ENCODE measurements at places on chromosomes 4 and X. TPM values are rescaled to one million over a fixed set of nuclear protein-coding genes. Genes with fewer than 3 reads are reported as not detected.

DNA sequence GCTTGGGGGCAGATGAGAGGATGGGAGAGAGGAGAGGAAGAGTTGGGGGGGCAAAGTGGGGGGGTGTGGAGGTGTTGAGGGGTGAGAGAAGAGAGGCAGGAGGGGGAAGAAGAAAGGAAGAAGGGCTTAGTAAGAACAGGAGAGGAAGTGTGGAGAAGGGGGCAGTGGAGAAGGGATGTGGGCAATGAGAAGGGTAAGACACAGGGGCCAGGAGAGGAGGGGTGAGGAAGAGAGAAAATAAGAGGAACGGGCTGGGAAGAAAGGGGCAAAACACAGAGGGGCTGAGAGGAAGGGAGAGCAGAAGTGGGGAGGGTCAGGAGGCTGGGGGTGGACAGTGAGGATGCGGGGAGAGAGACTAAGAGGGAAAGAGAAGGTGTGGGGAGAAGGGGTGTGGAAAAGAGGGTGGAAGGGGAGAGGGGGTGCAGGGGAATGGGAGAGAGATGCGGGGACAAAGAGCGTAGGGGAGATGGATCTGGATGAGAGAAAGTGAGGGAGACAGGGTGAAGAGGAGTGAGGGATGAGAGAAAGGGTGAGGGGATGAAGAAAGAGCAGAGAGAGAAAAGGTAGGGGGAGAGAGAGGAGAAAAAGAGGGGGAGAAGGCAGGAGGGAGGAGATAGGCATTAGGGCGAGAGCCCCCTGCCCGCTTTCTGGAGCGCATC lies 12.9 kb downstream of the SH3KBP1 start:
- no peak for DNase-seq

- DNase-seq, result peak; percentile 62
Measured at GRCh38 chrX:40176351-40177116, 78.8 kb upstream of the BCOR start.

Gene RAB41
- not detected for total RNA-seq

DNA sequence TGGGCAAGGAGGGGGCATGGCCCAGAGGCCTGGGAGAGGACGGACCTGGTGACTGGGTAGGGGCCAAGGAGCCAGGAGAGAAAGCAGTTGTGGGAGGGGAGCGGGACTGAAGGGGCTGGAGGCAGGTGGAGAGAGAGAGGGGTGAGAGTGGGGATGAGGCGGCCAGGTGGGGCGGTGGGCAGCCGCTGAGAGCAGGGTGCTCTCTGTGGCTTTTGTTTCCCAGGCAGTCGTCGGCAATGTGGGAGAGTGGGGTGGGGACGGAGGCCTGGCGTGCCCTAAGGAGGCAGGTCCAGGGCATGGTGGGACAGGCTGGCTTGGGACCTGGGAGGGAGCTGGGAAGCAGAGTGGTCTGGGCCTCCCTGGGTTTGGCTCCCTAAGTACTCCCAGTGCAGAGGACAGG lies 3.2 kb upstream of the ATP2B3 start:
- no peak for DNase-seq

GRCh38 chr4:139808381-139808807 lies 142.8 kb downstream of the MGST2 start:
- DNase-seq, result no peak

DNA sequence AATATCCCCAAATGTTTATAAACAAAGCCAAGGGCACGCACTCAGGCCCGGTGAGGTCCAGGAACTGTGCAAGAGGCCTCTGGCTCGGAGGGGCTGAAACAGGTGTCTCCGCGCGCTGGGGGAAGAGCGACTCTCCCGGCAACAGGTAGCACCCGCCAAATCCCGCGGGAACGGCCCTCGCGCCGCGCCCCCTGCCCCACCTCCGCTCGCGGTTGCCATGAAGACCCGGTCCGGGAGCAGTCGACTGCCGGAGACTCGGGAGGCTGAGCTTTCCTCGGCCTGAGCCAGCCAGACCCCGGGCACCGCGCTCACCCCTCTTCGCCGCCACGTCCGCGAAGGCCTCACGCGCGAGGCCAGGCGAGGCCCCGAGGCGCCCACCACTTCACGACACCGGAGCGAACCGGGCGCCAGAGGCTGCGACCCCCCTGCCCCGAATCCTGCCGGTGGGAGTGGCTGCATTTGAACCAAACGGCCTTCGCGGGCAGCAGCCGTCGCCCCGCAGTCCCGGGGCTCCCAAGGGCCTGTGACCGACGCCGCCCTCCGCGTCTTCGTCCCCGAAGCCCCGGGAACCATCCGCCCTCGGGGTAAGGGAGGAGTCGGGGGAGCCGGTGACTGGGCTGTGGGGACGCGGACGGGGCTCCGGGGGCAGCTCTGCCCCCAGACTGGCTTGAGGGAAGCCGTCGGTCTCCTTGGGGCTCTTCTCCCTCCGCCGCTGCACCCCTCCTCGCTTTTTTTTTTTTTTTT lies at the start of gene NSUN7:
TSS of gene NSUN7 (plus strand) at position 239 of the 744 bp plus-strand sequence. CDS start 739 bp downstream, outside the sequence.
- peak; percentile 70 for DNase-seq

DNA sequence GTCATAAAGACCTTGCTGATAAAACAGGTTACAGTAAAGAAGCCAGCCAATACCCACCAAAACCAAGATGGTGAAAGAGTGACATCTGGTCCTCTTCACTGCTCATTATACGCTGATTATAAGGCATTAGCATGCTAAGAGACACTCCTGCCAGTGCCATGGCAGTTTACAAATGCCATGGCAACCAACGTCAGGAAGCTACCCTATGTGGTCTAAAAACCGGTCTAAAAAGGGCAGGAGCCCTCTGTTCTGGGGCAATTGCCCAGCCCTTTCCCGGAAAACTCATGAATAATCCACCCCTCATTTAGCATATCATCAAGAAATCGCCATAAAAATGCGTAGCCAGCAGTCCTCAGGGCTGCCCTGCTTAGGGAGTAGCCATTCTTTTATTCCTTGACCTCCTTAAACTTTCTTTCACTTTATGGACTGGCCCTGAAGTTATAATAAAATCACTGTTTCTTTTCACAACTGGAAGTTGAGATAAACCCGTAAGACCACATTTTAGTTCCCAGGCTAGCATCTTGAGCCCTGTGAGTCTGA lies 260.5 kb upstream of the FAT1 start:
- no peak for DNase-seq

Gene ACTRT1
- total RNA-seq, result not detected

- DNase-seq, result no peak
Measured at GRCh38 chr4:110247591-110247990, 49.2 kb upstream of the ELOVL6 start.

Gene TMEM271
- not detected for total RNA-seq

DNA sequence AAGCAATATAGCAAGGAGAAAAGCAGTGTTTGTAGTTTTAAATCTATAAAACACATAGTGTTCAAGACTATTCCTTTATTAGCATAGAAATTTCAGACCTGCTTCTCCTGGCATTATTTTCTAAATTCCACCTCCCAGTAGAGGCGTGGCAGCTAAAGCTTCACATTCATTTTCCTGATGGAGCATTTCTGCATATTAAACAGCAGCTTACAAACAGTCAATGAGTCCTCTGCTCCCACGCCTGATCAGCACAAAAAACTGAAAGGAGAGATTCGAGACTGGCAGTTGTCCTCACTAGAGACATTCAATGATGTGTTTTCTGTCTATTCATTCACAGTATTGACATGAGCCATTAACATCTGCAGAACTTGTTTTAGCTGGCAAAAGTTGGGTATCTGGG lies 61.4 kb downstream of the SHISA3 start:
- DNase-seq, result no peak

DNA sequence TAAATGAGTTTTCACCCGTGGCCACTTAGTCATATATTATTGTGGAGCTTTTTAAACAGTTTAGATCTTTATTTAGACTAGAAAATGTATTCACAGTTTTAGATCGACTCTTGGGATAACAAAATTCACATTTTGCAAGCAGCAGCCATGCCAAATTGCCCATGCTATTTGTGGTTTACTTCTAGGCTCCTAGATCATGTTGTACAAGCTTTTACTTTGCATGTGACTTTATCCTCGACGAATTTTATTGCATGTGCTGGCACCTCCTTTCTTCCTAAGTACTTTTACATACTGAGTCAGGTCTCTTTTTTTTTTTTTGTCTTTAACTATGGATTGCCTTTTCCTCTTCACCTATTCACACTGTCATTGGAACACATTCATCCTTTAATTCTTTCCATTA lies 23.2 kb downstream of the BBS12 start:
- DNase-seq, result no peak

DNA sequence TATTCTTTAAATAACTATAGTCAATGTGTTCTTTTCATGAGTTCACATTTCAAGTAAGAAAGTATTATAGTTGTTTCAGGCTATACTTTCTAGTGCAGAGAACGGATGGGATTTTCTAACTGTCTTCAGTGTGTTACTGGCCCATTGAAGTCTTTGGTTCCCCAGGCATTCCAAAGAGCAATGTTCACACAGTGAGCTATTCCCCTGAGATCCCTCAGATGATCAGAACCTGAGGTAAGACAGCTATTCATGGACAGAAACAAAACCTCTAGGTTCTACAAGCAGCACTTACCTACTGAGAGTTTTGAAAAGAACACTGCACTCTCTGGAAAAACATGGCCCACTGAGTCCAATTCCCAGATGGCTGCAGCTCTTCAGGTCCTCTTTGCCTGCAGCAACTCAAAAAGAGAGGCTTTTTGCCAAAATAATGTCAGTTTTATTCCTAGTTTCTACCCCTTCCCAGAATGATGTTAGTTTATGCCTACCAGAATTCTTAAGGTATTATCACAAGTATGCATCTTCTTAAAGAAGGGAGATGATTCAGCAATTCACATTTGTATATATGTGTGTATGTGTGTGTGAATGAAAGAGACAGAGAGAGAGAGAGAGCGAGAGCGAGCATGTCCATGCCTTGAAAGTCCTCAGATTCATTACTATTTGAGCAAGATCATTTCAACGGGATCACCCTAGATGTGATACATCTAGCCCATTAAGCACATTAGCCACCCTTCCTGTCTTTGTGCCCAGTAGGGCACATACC lies 146.1 kb downstream of the PDHA2 start:
- no peak for DNase-seq

Gene WWC2
- 10.5 TPM for total RNA-seq

DNA sequence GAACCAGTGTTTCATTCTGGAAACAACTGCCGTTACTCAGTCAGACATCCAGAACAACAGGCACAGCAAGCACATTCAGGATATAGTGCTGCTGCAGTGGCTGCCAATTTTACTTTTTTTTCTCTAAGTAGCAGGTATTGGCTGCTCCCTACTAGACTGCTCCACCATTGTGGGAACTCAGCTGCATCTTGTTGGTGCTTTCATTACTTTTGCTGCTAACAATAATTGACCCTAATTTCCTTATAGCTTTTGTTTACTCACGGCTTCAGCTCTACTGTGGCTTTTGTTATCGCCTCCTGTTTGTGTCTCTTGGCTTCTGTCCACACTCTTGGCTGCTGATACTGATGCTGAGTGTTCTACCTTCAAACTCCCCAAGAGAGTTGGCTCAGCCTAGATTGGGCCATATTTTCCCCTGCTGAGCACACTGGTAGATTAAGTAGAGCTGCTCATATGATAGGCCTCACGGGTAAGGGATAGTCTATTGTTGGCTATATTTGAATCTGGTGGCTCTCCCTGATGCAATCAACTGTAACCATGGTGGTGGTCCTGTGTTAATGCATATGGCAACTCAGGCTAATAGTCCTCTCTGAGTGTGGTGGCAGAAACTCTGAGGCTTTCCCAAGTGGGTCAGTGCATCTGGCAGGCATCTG lies 44.5 kb upstream of the IL2 start:
- DNase-seq, result no peak

DNA sequence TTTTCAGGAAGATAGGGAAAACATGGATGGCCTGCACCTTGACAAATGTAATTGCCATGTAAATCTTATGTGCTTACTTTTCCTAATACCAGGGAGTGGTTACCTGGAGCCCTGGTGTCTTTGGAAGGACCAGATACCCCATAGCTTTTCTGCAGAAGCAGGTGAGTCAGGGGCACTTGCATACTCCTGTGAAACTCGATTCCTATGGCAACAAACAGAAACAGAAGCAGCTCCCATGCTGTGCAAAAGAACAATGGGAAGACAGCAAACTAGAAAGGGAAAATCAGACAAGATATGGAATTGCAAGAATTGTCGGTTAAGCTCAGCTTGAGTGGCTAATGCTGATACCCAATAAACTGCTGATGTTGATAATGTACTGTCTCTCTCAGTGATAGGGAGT lies 117.4 kb upstream of the AFF2 start:
- DNase-seq, result no peak

Gene GPR82
- 0.14 TPM for total RNA-seq

Gene RENBP
- total RNA-seq, result 7.5 TPM

DNA sequence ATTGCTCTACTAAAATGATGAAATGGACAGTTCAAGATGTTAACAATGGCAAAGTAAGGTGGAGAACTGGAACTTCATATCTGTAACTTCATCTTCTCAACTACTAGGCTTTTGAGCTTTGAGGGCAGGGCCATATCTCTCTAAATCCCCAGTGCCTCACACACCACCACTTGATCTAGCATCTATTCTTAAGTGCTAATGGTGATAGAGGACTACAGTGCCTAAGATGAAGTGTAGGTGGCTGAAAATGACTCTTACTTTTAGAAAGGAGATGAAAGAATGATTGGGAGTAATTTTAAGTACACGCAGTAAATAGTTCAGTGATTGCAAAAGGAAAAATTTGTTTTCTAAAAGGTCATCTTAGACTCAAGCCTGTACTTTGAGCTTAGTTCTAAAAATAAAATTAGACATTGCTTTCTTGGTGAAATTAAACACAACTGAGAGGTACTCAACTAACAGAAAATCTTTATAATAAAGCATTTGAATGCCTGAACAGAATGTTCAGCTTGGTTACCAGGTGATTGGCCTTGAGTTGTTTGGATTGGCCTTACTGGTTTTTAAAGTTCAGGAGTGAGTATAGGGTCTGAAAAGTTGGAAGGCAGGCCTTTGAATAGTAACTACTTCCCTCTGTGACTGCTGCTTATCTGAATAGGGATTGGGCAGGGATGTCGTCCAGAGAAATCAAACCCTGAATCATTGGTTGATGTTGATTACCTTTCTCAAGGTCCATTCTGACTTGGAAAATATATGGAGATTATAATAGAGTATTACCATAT lies 45.4 kb downstream of the DIAPH2 start:
- DNase-seq, result no peak

Gene HSPA4L
- 5.3 TPM for total RNA-seq

DNA sequence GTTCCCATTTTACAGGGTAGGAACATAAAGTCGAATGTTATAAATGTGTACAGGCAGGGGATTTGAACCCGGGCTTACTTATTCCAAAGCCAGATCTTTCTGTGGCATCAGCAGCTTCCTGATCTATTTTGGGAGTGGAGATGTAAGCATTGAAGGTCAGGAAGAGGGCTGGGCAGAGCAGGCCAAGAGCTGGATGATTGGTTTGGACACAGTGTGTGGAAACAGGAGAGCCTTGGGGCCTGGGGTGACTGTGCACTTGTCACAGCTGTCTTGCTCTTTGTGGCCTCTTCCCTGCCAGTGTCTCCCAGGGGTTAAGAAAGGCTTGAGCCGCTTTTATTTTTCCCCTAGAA lies 127.9 kb upstream of the ENPP6 start:
- no peak for DNase-seq

Gene PTPN13
- total RNA-seq, result 1.9 TPM

Gene SPIN2A
- 0.33 TPM for total RNA-seq

Data from liver (tissue), 10 donors.